ENCODE measurements at places on chromosomes 1 and 21.

GRCh38 chr21:23664193-23664694 is 1943.0 kb downstream of the MRPL39 start:
- DNase-seq, result no peak

- DNase-seq, result no peak
Observed at GRCh38 chr1:240244968-240245628, 153.4 kb downstream of the FMN2 start.

GRCh38 chr1:68791800-68792199 is 294.9 kb upstream of the DEPDC1 start:
- no peak for DNase-seq

DNA sequence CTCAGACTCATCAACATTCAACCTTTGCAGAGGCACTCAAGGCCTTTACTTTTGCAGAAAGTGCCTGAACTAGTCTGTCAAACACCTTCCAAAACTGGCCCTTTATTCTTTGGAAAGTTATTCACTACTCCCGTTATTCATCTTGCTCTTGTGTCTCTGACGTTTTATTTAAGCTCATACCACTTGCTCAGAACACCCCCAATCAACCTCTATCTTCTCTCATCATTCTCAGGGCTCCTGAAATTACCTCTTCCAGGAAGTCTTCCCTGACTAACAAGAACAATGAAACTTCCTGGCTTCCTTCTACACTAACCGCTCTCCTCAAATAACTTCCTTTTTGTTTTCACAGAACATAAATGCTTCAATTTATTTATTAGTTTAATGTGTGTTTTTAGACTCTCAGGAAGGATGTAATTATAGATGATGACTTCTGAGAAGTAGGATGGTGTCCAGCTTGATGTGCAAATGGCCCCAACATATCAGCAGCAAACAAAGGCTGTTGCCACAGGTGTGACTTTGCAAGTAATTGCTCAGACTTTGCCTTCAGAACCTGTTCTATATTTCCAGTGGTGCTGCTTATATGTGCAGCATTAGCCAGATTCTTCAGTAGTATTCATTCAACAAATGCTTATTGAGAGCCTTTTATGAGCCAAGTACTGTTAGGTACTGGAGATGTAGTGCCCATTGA is 22.8 kb upstream of the BATF3 start:
- DNase-seq, result no peak

GRCh38 chr1:115089420-115090185 is at the start of gene TSPAN2:
Gene TSPAN2 (minus strand): TSS chr1:115089503. CDS start chr1:115089432, 71 bp downstream.
- no peak for DNase-seq

Measured in esophagus squamous epithelium (tissue), 5 donors.